Activated CD4-positive, alpha-beta T cell treated with anti-CD3 and anti-CD28 coated beads, Interleukin-2, amount 10 ng/mL, durations not matched to agents 7 days and 5 days (primary cell): ENCODE measurements at places on chromosomes 2 and 18. TPM values are rescaled to one million over a fixed set of nuclear protein-coding genes. Genes with fewer than 3 reads are reported as not detected.

Gene FAM228A
- not detected for total RNA-seq

Gene FAP
- total RNA-seq, result not detected

Gene NPHP1
- total RNA-seq, result 0.17 TPM

Gene PSTPIP2
- total RNA-seq, result 9.7 TPM

Gene CCDC142
- 27.1 TPM for total RNA-seq

Gene TXNDC2
- not detected for total RNA-seq

Gene AQP12B
- total RNA-seq, result not detected

Gene SPATA3
- 0.71 TPM for total RNA-seq
